ENCODE measurements at places on chromosomes 1 and 21.
A peak's percentile ranks its signal among the peaks of the same experiment; 100 is the strongest.

GRCh38 chr1:206658264-206658980 lies 23.1 kb downstream of the DYRK3 start:
- peak; percentile 95 for DNase-seq

DNA sequence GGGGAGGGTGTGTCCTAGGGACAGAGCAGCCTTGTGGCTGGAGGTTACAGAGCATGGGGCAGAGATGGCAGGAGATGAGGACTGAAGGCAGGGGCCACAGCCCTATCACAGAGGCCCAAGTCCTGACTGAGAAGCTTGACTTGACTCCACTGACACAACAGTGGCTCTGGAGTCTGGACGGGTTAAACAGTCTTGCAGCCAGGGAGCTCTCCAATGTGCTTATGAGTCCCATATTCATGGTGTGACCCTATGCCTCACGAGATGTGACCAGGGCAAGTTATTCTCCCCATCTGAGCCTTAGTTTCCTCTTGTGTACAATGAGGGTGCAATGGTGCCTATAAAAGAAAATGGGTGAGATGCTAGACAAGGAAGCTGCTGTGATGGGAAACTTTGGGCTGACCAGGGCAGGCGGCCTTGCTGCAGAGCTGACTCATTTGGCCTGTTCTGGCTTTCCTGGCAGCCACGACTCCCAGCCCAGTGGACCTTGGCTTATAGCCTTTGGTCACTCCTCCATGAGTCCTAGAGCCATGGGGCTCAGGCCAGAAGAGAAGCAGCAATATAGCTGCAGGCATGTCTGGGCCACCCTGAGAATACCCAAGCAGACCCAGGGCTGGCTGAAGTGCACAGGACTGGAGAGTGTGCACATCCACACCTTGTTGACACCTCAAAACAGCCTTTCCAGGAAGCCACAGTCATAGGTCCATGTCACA lies 2.8 kb upstream of the TTC22 start:
- peak; percentile 29 for DNase-seq

DNA sequence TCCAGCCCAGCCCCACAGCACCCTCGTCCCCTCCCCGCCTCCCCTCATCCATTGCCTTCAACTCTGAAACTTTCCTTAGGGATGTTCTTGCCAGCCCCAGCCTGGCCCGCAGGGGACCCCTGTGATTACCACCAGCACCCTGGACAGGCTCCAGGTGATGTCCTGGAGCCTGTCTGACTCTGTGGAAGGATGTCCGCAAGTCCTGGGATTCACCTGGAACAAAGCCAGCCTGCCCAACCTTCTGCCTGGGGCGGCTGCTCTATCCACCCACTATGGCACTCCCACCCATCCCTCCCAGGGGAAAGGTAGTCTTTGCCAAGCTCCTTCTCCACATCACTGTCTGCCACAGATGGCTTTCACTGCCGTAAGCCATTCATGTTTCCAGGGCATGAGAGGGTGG lies 24.4 kb upstream of the PTPRF start:
- DNase-seq = no peak

- DNase-seq = no peak
Observed at GRCh38 chr1:41905093-41905675, 13.5 kb downstream of the HIVEP3 start.

DNA sequence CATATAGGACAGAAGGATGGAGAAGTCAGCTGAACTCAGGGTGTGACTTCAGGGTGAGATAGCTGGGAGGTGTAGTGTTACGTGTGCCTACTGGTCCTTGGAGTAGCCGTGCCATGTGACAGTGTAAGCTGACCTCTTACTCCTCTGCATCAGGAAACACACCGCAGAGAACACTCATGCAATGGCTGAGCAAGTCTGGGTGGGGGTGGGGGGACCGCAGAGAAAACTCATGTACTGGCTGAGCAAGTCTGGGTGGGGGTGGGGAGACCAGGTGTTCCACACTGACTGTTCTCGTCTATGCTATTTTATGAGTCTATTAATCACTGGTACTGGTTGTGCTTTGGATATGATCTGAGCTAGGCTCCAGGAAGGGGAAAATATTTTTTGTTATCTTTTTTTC lies 233.1 kb downstream of the PAPPA2 start:
- peak; percentile 82 for DNase-seq

- no peak for DNase-seq
Observed at GRCh38 chr1:8889103-8889846, 10.8 kb upstream of the ENO1 start.

GRCh38 chr1:154769193-154769895 lies 100.7 kb downstream of the KCNN3 start:
- no peak for DNase-seq

GRCh38 chr1:15833069-15833679 lies 14.3 kb upstream of the SPEN start:
- peak; percentile 73 for DNase-seq

GRCh38 chr1:64886877-64887276 lies 79.5 kb downstream of the JAK1 start:
- no peak for DNase-seq

GRCh38 chr1:70277875-70278274 lies 56.7 kb downstream of the SRSF11 start:
- no peak for DNase-seq

DNA sequence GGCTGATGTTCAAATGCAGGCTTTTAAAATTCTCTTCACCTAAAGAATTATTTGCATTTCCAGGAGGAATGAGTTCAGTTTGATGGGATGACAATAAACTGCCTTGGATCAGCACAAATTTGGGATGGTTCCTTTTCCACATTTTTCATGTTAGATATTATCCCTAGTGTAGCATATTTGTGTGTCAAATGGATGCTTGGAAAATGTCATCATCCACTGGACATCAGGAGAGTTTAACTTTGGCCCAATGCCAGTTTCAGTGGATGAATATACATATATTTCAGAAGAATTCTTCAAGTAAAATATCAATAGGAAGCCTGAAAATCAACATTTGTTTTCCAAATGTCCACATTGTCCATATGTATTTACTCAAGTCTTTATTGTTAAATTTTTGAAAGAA lies 116.5 kb upstream of the COL24A1 start:
- no peak for DNase-seq

DNA sequence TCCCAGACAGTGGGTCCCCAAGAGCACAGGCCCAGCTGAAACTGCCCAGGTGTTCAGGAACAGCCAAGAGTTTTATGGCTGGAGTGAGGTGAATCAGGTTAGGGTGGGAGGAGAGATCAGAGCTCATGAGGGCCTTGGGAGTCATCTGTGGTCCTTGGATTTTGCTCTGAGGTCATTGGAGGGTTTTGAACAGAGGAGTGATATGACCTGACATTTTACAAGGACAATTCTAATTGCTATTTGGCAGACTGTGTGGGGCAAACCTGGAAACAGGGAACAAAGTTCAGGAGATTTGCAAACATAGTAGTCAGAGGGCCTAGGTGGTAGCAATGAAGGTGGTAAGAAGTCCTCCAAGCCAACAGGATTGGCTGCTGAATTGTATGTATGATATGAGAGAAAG lies 31.1 kb upstream of the LRRN2 start:
- DNase-seq = no peak

- no peak for DNase-seq
Observed at GRCh38 chr1:180382326-180383115, 119.9 kb downstream of the ACBD6 start.

DNA sequence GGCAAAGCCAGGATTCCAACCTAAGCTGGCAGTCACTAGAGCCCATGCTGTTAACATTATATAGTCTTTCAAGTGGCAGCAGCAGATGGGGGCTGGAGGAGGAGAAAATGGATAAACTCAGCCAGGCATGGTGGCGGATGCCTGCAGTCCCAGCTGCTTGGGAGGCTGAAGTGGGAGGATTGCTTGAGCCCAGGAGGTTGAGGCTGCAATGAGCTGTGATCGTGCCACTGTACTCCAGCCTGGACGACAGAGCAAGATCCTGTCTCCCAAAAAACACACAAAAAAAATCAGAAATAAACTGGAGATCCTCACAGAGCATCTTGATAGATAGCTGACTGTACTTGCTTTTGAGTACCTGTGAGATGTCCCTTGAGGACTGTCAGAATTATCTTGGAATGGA lies 13.4 kb upstream of the WDR26 start:
- no peak for DNase-seq

GRCh38 chr1:171250263-171250662 lies 2.0 kb downstream of the FMO1 start:
- no peak for DNase-seq

DNA sequence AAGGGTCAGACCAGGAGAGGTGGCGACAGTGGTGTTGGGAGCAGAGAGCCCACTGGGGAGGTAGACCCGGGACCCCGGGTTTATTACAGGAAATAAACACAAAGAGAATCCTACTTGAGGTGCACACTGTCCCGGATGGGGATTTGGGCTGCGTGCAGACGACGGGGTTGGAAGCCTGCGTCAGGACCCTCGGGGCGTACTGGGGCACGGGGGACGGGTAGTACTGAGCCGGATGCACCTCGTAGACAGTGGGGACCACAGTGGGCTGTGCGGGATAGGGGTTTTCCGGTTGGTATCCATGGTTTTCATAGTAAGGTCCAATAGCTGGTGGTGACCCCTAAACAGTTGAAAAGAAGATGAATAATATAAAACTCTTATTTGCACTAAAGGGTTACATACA lies 13.7 kb downstream of the TMPRSS2 start:
- no peak for DNase-seq

DNA sequence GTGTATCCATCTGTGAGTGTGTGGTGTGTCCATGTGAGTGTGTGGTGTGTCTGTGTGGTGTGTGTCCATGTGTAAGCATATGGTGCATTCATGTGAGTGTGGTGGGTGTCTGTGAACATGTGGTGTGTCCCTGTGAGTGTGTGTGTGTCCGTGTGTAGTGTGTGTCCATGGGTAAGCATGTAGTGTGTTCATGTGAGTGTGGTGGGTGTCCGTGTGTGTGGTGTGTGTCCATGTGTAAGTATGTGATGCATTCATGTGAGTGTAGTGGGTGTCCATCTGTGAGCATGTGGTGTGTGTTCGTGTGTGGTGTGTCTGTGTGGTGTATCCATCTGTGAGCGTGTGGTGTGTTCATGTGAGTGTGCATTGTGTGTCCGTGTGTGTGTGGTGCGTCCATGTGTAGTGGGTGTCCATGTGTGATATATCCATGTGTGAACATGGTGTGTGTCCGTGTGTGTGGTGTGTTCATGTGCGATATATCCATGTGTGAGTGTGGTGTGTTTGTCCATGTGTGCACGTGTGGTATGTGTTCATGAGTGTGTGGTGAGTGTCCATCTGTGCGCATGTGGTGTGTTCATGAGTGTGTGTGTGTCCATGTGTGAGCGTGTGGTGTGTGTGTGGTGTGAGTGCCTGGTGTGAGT lies 12.3 kb downstream of the SLC19A1 start:
- no peak for DNase-seq

- DNase-seq = no peak
Observed at GRCh38 chr1:228885845-228886244, 150.6 kb downstream of the RHOU start.

DNA sequence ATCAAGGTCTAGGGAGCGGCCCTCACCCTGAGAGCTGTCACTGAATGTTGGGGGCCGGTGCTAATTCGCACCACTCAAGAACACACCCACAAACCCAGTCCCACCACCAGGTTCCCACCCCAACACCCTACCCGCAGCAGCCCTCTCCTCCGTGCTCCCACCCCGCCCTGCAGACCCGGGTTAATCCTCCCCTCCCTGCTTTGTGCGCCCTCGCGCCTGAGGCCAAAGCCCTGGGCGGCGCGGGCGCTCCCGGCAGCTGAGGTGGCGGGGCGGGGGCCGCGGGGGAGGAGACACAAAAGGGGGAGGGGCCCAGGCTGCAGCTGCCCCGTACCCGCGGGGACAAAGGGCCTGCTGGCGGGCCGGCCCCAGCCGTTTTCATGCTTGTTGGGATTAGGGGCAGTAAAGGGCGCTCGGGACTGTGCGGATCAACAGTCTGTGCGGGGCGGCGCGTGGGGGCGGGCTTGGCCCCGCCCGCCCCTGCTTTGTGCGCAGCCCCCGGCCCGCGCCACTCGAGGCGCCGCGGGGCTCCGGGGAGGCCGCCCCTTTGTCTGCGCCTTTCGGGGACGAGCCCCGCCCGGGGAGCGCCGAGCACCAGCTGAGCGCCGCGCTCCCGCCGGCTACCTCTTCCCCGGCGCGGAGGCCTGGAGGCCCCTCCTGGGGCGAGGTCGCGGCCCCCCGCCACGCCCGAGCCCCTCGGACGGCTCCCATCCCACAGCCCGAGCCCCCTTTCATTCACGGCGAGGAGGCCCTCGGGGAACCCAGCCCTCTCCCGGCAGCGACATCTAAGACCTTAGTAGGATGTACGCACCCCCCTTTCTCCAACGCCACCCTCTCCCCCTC lies 10.9 kb downstream of the C1orf216 start:
- peak; percentile 65 for DNase-seq

- no peak for DNase-seq
Observed at GRCh38 chr1:100799548-100799947, 80.0 kb downstream of the VCAM1 start.

- no peak for DNase-seq
Observed at GRCh38 chr1:29382851-29383745, 146.8 kb downstream of the PTPRU start.

- DNase-seq = no peak
Observed at GRCh38 chr1:54268762-54269297, 68.9 kb downstream of the MRPL37 start.

DNA sequence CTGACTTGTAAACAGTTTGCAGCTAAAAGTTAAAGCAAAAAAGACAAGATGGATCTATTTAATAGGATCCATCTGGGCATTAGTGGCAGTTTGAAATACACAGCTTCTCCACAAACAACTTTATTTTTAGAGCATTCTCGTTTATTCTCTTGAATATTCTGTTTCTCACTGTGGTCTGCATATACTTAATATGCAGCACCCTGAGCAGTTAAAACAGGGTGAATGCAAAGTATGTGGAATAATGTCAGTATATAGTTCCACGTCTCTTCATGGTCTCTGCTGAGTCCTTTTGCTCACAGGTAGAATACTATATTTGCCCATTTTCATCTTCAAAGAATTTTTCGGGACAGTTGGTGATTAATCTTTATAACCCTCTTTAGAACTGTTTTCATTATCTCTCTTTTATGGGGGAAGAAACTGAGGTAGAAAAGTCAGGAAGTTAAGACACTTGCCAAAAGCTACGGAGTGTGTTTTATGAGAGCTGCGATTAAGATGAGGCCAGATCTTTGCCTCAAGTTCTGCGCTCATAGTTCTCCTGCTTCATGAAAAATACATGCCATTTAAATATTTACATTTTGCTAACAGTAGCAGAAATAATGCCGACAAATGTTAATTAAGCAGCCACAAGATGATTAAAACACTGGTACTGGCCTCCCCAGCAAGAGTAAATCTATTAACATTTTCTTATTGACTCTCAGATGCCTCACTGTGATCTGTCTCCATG lies 115.6 kb downstream of the PTBP2 start:
- DNase-seq = no peak

DNA sequence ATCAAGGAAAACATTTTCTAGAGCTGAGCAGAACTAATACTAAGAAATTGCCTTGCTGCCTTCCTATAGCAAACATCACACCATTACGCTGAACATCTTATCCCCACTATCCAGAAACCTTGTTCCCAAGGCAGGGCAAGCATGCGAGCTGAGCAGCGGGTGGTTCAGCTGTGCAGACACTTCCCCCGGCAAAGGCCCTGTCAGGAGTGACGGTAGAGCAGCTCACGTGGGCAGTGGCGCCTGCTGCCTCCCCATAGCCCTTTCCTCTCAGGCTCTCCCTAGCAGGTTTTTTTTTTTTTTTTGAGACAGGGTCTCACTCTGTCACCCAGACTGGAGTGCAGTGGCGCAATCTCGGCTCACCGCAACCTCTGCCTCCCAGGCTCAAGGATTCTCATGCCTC lies 13.7 kb upstream of the ANGPTL7 start:
- no peak for DNase-seq

- no peak for DNase-seq
Observed at GRCh38 chr1:68328490-68328889, 96.2 kb upstream of the WLS start.

- DNase-seq = no peak
Observed at GRCh38 chr1:224640587-224640986, 24.5 kb downstream of the CNIH3 start.
